ENCODE measurements at places on chromosomes 11 and 22.

DNA sequence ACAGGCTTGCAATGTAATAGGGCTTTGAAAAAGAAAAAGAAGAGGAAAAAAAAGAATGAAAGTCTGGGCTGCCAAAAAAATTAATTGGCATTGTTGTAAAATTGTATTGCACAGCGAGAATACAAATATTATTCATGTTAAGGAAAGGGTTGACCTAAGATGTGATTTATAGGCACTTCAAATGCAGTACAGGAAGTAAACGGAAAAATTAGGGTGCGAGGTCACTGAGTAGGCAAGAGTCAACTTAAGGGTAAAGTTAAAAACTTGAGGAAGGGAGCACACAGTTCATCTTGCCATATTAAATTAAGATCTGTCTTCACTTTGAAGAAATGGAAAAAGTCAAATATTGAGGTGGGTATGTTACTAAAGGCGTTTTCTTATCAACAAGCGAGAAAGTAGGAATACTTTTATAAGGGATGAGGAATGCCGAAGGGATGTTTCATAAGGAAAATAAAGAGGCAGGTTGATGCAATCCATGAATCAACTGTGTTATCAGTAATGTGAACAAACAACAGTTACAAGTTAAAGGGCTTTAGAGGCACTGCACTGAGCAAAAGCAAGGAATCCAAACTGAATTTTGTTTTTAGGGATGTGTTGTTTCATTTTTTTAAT lies 123.0 kb downstream of the WT1 start:
- DNase-seq: peak; percentile 44

DNA sequence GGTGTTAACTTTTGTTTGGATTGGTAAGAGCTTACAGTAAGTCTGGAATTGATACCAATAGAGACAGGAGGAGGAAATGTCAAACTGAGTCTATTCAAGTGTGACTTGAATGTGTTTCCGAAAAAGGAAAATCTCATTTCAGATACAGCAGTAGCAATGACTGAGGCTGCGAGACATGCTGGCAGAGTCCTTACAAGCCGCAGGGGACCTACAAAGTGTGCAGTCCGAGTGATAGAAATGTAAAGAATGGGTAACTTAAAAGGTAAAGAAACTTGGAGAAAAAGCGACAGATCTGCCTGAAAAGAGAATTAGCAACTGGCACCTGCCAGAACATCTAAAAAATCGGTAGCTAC lies 444 bp downstream of the CWF19L2 start:
- peak; percentile 17 for DNase-seq

- no peak for DNase-seq
These were observed 55.2 kb upstream of the ZBED5 start for GRCh38 chr11:10913075-10913474.

DNA sequence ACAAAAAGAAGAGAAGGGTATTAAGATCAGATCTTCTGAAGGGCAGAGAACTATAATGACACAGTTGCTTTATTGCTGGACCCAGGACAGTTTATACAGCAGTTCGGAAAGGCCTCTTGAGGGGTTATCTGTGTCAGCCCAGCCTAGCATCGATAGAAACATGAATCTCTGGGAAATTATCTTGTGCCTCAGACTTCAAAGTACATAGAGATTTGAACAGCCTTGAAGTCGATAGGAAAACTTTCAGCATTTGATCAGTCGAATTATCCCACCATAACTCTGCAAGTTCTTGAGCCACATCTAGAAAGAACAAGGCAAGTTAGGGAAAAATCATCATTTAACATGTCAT lies 2.5 kb upstream of the LMO2 start:
- no peak for DNase-seq

GRCh38 chr11:32858731-32859130 lies 29.0 kb downstream of the PRRG4 start:
- no peak for DNase-seq

GRCh38 chr11:65900125-65900898 lies at the start of gene FOSL1:
TSS of gene FOSL1 (minus strand) at chr11:65900388. CDS start at chr11:65900339, 49 bp downstream.
- DNase-seq: peak; percentile 97

- no peak for DNase-seq
These were observed 20.0 kb downstream of the TPBGL start for GRCh38 chr11:75260396-75261170.
